ENCODE measurements at places on chromosomes 4 and X. TPM values are rescaled to one million over a fixed set of nuclear protein-coding genes. Genes with fewer than 3 reads are reported as not detected.

DNA sequence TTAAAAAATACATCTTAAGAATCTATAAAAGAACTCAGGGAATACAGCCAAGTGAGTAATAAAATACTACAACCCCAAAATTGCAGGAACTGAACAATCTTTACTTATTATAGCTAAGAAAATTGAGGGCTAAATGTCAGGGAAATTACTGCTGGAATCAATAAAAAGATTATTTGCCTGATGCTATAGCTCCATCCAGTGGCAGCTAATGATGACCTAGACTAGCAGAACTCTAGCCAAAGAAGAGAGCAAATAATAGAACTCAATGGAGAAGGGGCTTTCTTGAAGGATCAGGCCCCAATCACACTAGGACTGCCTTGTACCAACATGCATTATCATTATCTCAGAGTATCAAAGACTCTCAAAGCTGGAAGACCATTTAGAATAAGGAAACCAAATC is 85.0 kb upstream of the FAM241A start:
- no peaks in the 10 kb centered on the region for H3K4me1 ChIP-seq
- peak; percentile 22 for DNase-seq
- no peak overlapping the region for H3K27ac ChIP-seq
- no peaks in the 10 kb centered on the region for H3K27me3 ChIP-seq

The TRO gene
- total RNA-seq, result 0.74 TPM

GRCh38 chr4:123317211-123317610 is 79.4 kb upstream of the SPRY1 start:
- no peak for DNase-seq
- H3K27me3 ChIP-seq, result no peaks in the 10 kb centered on the region
- no peak overlapping the region for H3K4me3 ChIP-seq
- peaks cover 18% of the 10 kb centered on the region for H3K36me3 ChIP-seq
- H3K27ac ChIP-seq, result no peak overlapping the region

GRCh38 chr4:687048-687970 is 1.6 kb downstream of the SLC49A3 start:
- peaks cover 73% of the 10 kb centered on the region for H3K4me1 ChIP-seq
- peak; percentile 95 for DNase-seq
- no peaks in the 10 kb centered on the region for H3K27me3 ChIP-seq

The SCRG1 gene
- not detected for total RNA-seq

GRCh38 chr4:11297627-11298026 is 131.1 kb downstream of the HS3ST1 start:
- H3K4me3 ChIP-seq, result no peak overlapping the region
- no peak for DNase-seq
- no peaks in the 10 kb centered on the region for H3K27me3 ChIP-seq
- H3K36me3 ChIP-seq, result no peaks in the 10 kb centered on the region

DNA sequence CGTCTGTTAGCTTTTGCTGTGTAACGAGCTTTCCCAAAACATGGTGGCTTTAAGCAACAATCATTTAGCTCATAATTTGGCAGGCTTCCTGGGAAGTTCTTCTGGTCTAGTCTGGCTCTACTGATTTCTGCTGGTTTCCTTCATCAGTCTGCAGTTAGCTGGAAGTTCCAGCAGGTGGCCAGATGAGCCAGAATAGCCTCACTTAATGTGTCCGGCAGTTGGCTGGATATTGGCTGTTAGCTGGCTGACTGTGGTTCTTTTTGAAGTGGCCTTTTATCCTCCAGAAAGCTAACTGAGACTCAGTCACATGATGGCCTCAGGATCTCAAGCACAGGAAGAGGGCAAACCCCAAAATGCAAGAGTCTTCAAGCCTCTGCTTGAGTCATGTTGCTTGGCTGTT is 34.9 kb downstream of the FTHL17 start:
- DNase-seq, result peak; percentile 36
- H3K4me3 ChIP-seq, result no peak overlapping the region
- H3K36me3 ChIP-seq, result no peaks in the 10 kb centered on the region
- no peak overlapping the region for H3K27ac ChIP-seq
- H3K27me3 ChIP-seq, result no peaks in the 10 kb centered on the region
- H3K4me1 ChIP-seq, result no peaks in the 10 kb centered on the region

The VSIG1 gene
- not detected for total RNA-seq

DNA sequence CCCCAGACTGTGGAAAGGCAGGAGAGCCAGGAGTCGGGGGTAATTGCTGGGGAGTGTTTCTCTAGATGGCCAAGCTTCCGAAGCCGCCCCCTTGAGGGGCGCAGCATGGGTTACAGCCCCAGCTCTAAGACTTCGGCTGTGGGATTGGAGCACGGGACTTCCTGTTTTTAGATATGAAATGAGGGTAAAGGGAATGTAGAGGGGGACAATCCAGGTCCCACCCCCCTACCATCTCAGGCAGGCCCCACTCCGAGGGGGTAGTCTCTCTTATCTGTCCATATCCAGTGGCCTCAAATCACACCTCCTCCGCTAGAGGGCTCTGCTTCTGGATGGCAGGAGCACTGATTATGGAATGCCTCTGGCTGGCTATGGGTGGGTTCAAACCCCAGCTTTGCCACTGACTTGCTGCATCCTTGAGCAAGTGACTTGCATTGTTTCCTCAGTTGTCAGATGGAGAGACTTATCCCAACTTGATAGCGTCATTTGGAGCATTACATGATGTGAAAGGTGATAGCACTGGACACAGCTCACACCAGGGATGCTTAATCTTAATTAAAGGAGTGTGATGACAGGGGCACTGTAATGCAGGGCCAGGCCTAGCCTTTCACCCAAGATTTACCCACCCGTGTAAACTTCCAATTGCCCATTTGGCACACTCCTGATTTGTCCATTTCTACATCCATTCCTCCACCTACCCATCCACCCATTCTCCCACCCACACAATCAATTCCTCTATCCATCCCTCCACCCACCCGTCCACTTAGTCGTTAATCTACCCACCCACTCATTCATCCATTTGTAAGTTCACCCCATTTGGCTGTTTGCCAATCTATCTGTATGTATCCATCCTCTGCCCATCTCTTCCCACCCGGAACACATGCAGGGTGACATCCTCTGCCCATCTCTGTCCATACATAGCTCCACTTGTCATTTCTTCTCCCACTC is 848 bp upstream of the KCND1 start:
- no peaks in the 10 kb centered on the region for H3K27me3 ChIP-seq
- H3K4me3 ChIP-seq, result peak overlapping the region; percentile 7
- H3K27ac ChIP-seq, result no peak overlapping the region
- peaks cover 18% of the 10 kb centered on the region for H3K36me3 ChIP-seq
- peaks cover 27% of the 10 kb centered on the region for H3K4me1 ChIP-seq

DNA sequence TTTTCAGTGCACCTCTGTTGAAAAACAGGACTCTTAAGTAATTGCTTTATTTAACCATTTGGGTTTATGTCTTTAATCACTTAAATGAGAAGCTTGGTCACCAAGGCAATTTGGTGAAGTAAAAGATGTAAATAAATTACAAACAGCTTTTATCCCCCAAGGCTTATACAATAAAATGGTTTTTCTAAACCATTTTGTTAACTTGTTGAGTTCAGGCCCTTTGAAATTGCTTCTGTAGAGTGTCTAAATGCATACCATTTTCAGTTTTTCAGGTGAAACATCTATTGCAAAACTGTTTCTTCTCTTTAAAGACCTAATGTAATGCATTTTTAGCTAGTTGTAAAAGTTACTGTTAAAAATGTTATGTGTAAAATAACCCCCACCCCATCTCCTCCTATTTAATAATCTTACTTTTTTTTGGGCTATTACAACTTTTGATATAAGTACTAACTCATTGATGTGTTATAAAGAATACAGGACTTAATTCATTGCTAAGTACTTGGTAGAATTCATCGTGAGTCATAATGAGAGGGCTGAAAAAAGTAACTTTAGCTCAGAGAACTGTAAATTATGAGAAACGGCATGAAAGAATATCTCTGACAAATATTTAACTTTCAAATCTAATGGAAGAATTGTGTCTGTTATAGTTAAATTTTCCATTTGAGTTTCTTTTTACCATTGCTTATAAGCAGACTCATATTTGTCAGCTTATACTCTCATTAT is 4.5 kb downstream of the RAPGEF2 start:
- peak overlapping the region; percentile 93 for H3K4me3 ChIP-seq
- H3K36me3 ChIP-seq, result no peaks in the 10 kb centered on the region
- DNase-seq, result no peak
- peaks cover 40% of the 10 kb centered on the region for H3K4me1 ChIP-seq
- H3K27ac ChIP-seq, result peak overlapping the region; percentile 67
- H3K27me3 ChIP-seq, result no peaks in the 10 kb centered on the region

DNA sequence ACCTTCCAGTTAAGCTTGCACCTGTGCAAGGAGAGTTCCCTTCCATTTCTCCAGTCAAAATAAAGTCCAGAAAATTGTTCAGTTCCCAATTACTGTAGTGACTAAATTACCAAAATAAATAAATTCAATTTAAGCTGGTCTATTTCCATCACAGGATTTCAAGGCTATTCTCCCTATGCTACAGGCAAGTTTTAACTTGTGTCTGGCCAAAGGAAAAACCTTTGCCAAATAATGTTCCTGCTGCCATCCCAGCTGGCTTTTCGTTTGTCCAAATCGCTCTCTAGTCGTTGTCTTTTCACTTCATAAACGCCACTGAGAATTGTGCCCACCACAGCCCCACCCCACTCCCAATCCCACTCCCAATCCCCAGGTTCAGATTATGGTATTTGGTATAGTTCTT is 2.4 kb downstream of the KCTD8 start:
- no peak overlapping the region for H3K4me3 ChIP-seq
- H3K36me3 ChIP-seq, result no peaks in the 10 kb centered on the region
- H3K27me3 ChIP-seq, result no peaks in the 10 kb centered on the region
- no peaks in the 10 kb centered on the region for H3K4me1 ChIP-seq
- no peak overlapping the region for H3K27ac ChIP-seq

DNA sequence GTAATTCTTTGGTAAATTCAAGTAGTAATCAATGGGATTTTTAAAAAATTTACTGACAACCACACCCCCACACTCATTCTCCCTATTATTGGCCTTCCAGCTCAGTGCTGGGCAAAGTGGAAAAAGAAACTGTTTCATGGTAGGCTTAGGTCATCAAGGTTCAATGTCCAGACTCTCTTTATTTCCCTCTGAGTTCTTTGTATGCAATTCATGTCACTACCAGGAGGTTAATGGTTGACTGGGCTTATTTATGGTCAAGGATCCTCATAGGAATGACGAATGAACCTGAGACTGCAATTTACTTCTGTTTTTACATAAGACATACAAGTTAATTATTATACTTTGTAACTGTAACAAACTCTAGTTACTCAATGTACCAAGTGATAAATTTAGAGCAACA is 403.2 kb downstream of the KLHL13 start:
- H3K4me1 ChIP-seq, result no peaks in the 10 kb centered on the region
- no peaks in the 10 kb centered on the region for H3K27me3 ChIP-seq
- no peak overlapping the region for H3K27ac ChIP-seq

The NXF3 gene
- total RNA-seq, result not detected

GRCh38 chrX:1389181-1389992 is 2.5 kb downstream of the SLC25A6 start:
- H3K4me3 ChIP-seq, result no peak overlapping the region
- no peak overlapping the region for H3K27ac ChIP-seq
- DNase-seq, result no peak
- H3K4me1 ChIP-seq, result no peaks in the 10 kb centered on the region
- no peaks in the 10 kb centered on the region for H3K27me3 ChIP-seq

The SMR3B gene
- total RNA-seq, result not detected

DNA sequence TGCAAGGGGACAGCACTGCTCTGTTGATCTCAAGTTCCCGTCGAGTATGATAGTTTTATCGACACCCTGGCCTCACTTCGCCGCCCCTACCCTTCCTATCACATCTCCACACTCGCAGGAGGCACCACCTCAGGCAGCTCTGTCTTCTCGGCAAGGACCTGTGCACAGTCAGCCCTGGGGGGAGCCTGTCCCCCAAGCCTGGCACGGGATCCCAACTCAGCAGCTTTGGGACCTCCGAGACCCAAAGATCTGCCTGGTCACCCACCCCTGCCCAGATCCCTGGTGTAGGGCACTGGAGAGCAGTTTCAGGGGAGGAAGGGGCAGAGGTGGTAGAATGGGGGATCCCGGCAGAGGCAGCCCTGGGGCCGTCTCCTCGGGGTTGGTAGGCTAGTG is 18.0 kb upstream of the UBA1 start:
- no peak overlapping the region for H3K4me3 ChIP-seq
- H3K4me1 ChIP-seq, result no peaks in the 10 kb centered on the region
- H3K27me3 ChIP-seq, result no peaks in the 10 kb centered on the region
- peaks cover 85% of the 10 kb centered on the region for H3K36me3 ChIP-seq

The TTC29 gene
- not detected for total RNA-seq

DNA sequence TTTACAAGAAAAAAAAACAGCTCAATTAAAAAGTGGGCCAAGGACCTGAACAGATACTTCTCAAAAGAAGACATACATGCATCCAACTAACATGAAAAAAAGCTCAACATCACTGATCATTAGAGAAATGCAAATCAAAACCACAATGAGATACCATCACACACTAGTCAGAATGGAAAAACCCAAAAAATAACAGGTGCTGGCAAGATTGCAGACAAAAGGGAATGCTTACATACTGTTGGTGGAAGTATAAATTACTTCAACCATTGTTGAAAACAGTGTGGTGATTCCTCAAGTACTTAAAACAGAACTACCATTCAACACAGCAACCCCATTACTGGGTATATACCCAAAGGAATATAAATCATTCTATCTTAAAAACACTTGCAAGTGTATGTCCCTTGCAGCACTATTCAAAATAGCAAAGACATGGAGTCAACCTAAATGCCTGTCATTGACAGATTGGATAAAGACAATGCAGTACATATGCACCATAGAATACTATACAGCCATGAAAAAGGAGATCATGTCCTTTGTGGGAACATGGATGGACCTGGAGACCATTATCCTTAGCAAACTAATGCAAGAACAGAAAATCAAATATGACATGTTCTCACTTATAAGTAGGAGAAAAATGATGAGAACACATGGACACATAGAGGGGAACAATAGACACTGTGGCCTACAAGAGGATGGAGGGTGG is 97.6 kb downstream of the RAB28 start:
- no peak overlapping the region for H3K4me3 ChIP-seq
- H3K36me3 ChIP-seq, result no peaks in the 10 kb centered on the region
- DNase-seq, result no peak
- no peak overlapping the region for H3K27ac ChIP-seq

GRCh38 chr4:48706736-48707135 is 73.3 kb downstream of the FRYL start:
- H3K27me3 ChIP-seq, result no peaks in the 10 kb centered on the region
- peaks cover 10% of the 10 kb centered on the region for H3K36me3 ChIP-seq
- DNase-seq, result no peak
- H3K4me1 ChIP-seq, result no peaks in the 10 kb centered on the region

DNA sequence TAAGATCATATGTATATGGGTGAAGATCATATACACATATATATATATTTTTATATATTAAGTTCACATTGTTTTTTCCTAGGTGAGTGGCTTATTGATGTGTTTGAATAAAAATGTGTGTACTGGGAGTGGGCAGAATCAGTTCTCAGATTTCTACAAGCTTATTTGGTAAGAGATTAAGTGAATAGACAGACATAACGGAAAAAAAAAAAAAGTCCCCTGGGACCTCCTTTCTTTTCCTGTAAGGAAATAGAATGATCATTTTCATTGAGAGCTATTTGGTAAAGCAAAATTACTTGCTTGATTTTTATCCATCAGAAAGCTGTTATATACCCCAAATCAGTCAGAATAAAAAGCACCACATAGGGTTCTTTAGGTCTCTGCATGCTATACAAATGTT is 597.7 kb downstream of the PCDH18 start:
- H3K27me3 ChIP-seq, result no peaks in the 10 kb centered on the region
- DNase-seq, result no peak
- no peaks in the 10 kb centered on the region for H3K36me3 ChIP-seq
- no peak overlapping the region for H3K4me3 ChIP-seq

Data from K562 (cell line).